ENCODE measurements at places on chromosomes 16 and 17.

DNA sequence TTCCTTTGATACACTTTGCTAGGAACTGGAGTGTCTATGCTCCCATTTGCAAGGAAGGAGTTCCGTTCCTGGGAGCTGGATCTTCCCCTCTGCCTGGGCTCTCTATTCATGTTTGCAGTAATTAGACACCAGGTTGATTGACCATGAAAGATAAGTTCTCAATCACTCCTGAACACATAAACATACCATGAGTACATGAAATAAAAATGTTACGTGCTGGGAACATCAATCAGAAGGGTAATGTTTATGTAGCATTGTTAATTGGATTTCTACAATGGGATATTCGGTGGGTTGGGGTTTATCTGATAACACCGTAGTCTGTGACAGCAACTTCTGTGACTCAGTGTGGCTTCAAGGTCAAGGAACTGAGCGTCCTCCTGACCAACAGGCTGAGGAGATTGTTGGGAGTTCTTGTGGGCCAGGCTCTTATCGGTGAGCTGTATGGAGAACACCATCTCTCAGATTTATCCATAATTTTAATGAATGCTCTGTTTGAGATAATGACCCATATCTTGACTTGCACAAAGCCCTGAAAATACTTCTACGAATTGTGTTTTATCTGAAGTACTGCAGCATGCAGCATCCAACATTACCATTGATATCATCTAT lies 136.4 kb downstream of the NPIPB5 start:
- DNase-seq, result no peak

DNA sequence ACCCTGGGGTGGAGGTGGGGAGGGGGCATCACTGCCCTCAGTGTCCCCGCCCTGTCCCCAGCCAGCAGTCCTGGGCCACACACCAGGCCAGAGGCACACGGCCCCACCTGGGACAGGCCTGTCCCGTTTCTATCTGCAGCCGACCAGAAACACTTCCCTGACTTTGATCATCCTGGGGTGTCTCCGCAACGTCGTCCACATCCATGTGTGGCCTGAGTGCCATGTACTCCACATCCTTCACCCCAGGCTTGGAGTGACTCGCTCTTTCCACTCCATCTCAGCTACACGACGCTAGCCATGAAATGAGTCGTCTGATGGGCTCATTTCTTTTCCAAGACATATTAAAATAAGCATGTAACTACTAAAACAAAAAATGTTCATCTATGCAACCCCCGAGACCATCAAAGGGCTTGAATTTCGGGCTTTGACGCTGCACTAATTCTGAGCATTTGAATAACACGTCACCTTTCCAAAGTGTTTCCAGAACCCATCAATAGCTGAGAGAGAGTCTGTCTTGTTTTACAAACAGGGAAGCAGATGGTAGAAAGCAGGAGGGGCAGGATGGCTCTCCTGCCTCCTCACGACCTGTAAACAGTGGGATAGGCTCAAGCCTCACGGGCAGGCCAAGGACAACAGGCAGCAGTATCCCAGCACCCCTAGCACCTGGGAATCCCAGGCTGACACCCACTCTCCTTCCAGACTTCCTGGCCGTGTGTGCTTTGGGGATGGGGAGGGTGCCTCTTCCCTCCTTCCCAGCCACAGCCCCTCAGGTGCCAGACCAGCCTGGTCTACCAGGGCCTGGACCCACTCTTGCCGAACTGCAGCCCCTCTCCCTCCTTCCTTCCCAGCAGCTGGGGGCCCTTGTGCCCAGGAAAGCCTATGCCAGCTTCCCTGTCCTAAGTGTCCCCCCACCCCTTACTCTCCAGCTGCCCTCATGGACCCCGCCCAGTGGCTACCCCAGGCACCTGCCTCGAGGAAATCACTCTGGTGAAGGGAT lies 20.0 kb upstream of the RASD1 start:
- DNase-seq, result peak; percentile 53

GRCh38 chr16:70466805-70467076 lies 12.3 kb downstream of the FCSK start:
- no peak for DNase-seq

- peak; percentile 3 for DNase-seq
Measured at GRCh38 chr16:11972128-11972527, 4.4 kb upstream of the SNX29 start.

DNA sequence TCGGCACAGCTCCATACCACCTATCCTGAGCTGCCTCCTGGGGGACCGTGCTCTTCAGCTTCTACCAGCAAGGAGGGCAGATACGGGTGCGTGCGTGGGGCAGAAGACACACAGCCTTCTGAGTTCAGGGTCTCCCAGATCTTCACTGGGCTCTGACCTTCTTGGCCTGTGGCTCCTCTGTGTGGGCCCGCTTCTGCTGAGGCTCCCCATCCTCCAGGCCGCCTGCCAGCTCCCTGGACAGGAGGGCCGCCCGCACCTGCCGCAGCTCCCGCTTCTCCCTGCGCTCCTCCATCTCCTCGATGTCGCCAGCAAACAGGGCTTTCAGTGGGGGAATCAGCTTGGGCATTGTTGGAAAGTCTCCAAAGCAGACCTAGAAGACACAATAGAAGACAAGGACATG lies 25.2 kb downstream of the ELAC2 start:
- no peak for DNase-seq

GRCh38 chr16:12265108-12265507 lies 288.6 kb downstream of the SNX29 start:
- DNase-seq, result no peak

- peak; percentile 22 for DNase-seq
Measured at GRCh38 chr16:81006211-81006812, 373 bp downstream of the CMC2 start.

DNA sequence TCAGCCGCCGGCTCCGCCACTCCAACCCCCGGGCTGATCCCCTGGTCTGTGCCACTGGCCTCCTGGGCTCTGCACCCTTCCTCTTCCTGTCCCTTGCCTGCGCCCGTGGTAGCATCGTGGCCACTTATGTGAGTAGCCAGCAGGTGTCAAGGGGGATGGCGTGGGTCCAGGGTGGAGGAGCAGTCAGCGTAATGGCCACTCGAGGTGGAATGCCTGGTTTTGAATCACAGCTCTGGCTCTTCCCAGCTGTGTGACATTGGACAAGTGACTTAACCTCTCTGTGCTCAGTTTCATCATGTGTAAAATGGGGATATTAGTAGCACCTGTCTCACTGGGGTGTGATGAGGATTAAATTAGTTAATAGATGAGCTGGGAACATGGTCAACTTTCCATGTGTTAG lies 2.4 kb upstream of the LAT start:
- DNase-seq, result no peak

DNA sequence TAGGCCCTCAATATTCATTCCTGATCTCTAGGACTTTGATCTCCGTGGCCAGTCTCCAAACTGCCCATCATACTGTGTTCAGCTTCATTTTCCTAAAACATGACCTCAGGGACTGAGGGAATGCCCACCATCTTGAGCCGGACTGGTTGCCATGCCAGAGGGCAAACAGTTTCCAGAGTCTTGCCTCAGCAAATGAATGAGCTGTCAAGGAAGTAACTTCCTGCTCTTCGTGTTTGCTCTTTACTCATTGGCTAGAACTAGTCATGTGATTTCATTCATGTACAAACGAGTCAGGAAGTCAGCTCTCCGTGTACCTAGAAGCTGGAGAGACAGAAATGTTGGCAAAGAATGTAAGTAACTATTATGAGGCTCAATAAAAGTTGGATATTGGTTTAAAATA lies 50.2 kb downstream of the ANKFN1 start:
- peak; percentile 28 for DNase-seq

DNA sequence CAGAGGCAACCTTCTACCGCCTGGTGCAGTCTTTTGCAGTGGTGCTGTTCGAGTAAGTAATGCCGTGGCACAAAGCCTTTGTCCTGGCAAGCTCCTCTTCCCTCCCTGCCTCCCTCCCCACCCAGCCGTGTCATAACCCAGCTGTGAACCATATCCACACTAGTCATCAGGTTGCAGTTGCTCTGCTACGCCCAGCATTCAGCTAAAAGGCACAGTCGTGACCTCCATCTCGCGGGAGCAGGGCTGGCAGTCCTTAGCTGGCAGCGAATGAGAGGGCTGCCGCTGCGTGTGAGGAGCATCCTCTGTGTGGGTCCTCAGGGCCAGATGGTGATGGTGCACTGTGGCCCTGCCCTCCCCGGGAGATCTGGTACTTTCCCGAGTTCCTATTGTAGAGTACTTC lies 39.3 kb downstream of the CIBAR2 start:
- DNase-seq, result no peak

GRCh38 chr16:2082171-2082982 lies 34.6 kb downstream of the TSC2 start:
- DNase-seq, result peak; percentile 79

- no peak for DNase-seq
Measured at GRCh38 chr17:38577244-38577643, 28.5 kb downstream of the SRCIN1 start.

DNA sequence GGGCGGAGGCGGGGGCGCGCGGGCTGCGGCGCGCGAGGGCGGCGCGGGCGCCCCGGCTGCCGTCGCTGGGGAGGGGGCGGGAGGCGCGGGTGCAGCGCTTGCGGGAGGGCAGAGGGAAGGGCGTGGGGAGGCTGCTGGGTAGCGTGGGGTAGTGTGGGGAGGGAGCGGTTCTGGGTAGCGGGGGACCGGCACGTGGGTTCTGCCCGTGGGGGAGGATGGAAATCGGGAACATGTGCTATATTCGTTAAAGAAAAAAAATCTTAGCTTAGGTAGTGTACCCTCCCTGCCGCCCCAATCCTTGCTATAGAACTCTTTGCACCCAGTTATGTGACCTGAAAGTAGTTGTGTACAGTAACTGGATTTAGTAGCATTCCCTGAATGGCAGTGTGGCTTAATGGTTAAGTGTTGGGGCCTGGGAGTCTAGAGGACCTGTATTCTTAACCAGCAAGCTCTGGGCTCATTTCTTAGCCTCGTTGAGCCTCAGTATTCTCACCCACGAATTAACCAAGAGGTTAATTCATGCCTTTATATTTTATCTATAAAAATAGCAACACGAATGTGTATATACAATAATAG lies 646 bp downstream of the RABEP1 start:
- no peak for DNase-seq

DNA sequence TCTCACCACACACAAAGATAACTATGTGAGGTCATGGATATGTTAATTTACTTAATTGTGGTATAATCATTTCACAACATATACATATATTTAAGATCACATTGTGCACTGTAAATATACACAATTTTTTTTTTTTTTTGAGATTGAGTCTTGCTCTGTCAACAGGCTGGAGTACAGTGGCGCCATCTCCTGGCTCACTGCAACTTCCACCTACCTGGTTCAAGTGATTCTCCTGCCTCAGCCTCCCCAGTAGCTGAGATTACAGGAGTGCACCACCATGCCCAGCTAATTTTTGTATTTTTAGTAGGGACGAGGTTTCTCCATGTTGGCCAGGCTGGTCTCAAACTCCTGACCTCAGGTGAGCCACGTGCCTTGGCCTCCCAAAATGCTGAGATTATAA lies 11.5 kb upstream of the PRSS54 start:
- no peak for DNase-seq

All from NCI-H226 (cell line).